ENCODE measurements at places on chromosomes 16 and 17.
A peak's percentile ranks its signal among the peaks of the same experiment; 100 is the strongest.

DNA sequence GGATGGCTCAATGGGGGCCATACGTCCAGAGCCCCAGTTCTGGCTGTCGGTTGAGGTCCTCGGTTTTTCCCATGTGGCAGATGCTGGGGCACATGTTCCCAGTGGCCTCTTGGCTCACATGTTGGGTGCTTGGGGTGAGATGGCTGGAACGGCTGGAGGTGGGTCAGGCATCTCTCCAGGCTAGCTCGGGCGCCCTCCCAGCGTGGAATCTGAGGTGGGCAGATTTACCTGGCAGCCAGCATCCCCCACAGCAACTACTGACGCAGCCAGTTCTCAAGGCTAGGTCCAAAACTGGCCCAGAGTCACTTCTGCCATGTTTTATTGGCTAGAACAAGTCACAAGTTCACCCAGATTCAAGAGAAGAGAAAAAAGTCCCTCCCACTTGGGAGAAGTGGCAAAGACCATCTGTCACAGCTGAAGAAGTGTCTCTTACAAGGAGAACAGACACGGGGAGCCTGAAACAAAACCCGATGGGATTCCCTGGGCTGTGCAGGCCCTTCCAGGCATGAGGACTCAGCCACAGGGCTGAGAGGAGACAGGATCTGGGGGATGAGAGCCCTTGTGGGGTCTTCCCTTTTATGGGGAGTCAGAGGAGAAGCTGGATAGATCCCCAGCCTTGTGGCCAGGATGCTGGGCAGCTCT lies 15.2 kb downstream of the ACE start:
- H3K4me1 ChIP-seq = no peaks in the 10 kb centered on the region
- no peak overlapping the region for H3K4me3 ChIP-seq
- DNase-seq = no peak
- H3K27ac ChIP-seq = no peak overlapping the region

- no peaks in the 10 kb centered on the region for H3K27me3 ChIP-seq
- peak; percentile 50 for DNase-seq
- H3K36me3 ChIP-seq = peaks cover 6% of the 10 kb centered on the region
- H3K4me3 ChIP-seq = peak overlapping the region; percentile 75
These were observed 9.3 kb downstream of the RIPOR1 start for GRCh38 chr16:67537636-67538591.

DNA sequence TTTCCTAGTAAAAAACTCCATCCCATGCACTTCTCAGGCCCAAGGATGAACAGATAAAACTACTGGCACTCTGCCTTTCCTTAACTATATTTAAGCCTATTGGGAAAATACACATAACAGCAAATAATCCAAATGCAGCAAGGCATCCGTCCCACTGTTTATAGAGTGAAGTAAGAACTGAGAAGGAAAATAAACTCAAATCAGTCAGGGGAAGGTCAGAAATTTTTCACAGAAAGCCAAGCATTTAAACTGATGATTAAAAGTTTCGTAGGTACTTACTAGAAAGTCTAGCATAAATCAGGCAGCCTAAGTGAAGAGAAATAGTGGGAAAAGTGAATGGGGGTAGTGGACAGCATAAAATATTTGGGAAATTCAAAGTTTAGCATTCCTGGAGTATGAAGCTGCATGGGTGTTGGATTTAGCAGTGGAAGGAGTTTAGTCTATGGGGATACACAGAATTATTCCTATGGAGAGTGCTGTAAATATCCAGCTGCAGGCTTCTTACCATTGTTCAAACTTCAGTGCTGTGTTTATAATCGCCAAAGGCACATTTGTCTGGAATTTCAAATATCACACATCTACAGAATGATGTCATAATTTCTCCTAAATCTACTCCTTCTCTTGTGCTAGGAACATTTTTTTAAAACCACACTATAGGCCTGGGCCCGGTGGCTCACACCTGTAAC lies 1131.0 kb upstream of the GOT2 start:
- H3K27me3 ChIP-seq = no peaks in the 10 kb centered on the region
- DNase-seq = no peak
- no peaks in the 10 kb centered on the region for H3K36me3 ChIP-seq
- H3K4me1 ChIP-seq = no peaks in the 10 kb centered on the region
- H3K27ac ChIP-seq = no peak overlapping the region
- H3K4me3 ChIP-seq = no peak overlapping the region

- H3K27ac ChIP-seq = no peak overlapping the region
- peaks cover 7% of the 10 kb centered on the region for H3K27me3 ChIP-seq
- no peak overlapping the region for H3K4me3 ChIP-seq
- DNase-seq = peak; percentile 81
- no peaks in the 10 kb centered on the region for H3K36me3 ChIP-seq
- no peaks in the 10 kb centered on the region for H3K4me1 ChIP-seq
These were observed 41.5 kb downstream of the CD300LF start for GRCh38 chr17:74671031-74671771.

GRCh38 chr16:73798471-73798870 lies 498.1 kb upstream of the PSMD7 start:
- H3K4me1 ChIP-seq = no peaks in the 10 kb centered on the region
- no peak overlapping the region for H3K4me3 ChIP-seq
- DNase-seq = no peak

DNA sequence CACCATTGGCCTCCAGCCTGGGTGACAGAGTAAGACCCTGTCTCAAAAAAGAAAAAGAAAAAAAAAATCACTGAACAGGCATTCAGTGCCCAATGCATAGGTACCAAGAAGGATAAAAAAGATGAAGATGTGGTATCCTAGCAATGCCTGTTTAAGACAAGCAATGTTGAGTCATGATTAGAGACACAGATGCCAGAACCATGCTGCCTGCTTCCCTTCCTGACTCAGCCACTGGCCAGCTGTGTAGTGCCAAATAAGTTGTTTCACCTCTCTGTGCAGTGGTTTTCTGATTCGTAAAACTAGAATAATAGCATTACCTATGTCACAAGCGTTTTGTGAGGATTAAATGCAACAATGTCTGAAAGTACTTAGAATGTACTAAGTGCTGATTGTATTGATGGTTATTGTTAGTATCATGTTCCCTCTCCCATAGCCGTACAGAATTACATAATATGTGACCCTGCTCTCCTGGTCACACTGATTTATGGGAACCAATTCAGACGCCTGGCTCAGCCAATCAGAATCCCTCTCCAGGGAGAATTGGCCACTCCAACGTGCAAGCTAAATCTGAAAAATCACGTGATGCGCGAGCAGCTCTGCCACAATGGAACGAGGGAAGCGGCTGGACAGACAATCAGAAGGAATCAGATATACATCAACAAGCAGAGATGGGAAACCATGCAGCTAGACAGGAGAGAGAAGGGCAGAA lies 241.9 kb downstream of the SLC39A11 start:
- H3K27ac ChIP-seq = no peak overlapping the region
- H3K36me3 ChIP-seq = no peaks in the 10 kb centered on the region
- H3K4me3 ChIP-seq = no peak overlapping the region
- no peaks in the 10 kb centered on the region for H3K4me1 ChIP-seq
- DNase-seq = peak; percentile 88
- H3K27me3 ChIP-seq = no peaks in the 10 kb centered on the region

- H3K27me3 ChIP-seq = no peaks in the 10 kb centered on the region
- peak overlapping the region; percentile 59 for H3K27ac ChIP-seq
- H3K4me1 ChIP-seq = no peaks in the 10 kb centered on the region
- no peaks in the 10 kb centered on the region for H3K36me3 ChIP-seq
- DNase-seq = peak; percentile 83
These were observed 2.8 kb upstream of the CIBAR2 start for GRCh38 chr16:85114909-85115567.

DNA sequence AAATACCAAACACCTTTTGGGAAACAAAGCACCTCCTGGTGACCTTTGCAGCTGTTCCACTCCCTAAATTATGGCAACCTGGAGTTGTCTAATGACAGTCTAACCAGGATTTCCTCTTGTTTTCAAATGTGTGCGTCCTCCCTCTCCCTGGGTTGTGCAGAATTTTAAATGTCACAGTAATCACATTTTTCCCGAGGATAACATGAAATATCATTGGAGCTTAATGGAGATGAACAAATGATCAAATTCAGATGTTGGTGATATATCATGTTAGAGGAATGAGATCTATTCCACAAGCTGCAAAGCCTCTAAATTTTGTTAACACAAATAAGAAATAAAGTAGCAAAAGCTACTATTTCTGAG lies 86.9 kb upstream of the HLF start:
- no peak overlapping the region for H3K27ac ChIP-seq
- H3K36me3 ChIP-seq = no peaks in the 10 kb centered on the region
- no peaks in the 10 kb centered on the region for H3K27me3 ChIP-seq
- no peak overlapping the region for H3K4me3 ChIP-seq
- DNase-seq = no peak

DNA sequence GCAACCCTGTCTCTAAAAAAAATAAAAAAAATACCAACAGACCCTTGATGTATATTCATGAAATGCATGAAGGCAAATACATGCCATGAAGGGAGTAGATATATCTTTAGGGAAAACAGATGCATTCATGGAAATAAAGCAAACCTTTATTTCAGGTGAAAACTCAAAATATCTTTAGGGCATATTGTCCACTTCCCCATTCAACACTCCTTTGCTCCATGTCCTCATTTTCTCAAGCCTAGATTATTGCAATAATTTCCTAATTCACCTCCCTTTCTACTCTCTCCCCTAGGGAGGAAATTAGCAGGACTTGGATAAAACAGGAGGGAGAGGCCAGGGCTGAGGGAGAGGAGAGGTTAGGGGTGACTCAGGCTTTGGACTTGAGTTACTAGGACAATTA lies 5.7 kb upstream of the VPS25 start:
- H3K27me3 ChIP-seq = no peaks in the 10 kb centered on the region
- DNase-seq = no peak
- H3K4me3 ChIP-seq = no peak overlapping the region
- no peaks in the 10 kb centered on the region for H3K4me1 ChIP-seq
- H3K36me3 ChIP-seq = no peaks in the 10 kb centered on the region
- H3K27ac ChIP-seq = no peak overlapping the region

Measured in GM23248 (cell line).